Left ventricle myocardium inferior (tissue), 1 donor: ENCODE measurements at places on chromosomes 2 and 18.

GRCh38 chr2:64858541-64859311, 130.5 kb upstream of the SLC1A4 start:
- no peak for DNase-seq

DNA sequence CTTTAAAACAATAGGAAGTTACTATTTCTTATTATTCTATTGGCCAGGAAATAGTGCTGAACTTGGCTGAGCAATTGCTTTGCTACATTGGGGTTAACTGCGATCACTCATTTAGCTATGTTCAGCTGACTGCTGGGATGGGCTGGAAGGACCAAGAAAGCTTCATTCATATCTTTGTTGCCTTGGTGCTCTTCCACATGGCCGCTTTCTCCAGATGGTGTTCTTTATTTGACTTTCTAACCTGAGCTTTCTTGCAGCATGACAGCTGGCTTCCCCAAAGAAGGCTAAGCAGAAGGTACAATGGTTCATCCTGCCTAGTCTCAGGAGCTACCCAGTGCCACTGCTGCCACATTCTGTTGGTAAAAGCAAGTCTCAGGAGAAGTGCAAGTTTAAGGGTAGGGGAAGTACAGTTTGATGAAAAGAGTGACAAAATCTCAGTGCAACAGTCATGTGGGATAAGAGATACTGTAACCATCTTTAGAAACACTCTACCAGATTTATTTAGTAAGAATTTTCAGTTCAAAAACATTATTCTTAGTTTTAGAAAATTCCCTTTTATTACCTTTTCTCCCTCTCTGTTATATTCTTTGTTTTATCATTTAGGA, 180.6 kb upstream of the RBMS1 start:
- no peak for DNase-seq

- DNase-seq, result no peak
Observed at GRCh38 chr2:71631411-71631931, 178.1 kb downstream of the DYSF start.

DNA sequence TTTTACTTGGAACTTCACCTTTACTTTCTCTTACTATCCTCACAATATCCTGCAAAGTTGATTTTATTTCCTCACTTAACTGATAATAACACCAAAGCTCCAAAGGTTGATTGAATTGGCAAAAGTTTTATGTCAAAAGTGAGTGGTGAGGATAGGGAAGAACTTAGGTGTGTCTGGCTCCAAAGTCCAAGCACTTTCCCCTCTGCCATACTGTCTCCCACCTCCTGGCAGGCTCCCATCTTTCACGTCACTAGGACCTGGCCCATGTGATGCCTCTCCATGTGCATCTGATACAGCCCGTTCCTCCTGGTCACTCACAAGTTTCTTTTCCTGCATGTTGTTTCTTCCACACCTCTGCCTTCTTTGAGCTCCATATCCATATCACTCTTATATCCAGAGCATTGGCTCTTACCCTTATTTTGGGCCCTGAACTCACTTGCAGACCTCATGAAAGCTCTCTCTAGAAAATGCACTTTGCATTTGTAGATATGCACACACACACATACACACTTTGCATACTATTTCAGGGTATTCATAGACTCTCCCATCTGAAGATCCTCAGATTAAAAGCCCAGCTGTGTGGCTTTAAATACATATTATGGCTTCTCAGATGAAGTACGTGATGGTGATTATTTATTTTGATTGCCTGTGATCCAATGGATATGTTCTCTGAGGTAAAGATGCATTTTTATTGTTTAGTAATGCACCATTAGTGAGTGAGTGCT, 12.3 kb downstream of the MEP1B start:
- DNase-seq, result no peak

- DNase-seq, result no peak
Observed at GRCh38 chr2:235230821-235231601, 262.8 kb upstream of the AGAP1 start.

GRCh38 chr2:218331745-218332144, 24.9 kb upstream of the CATIP start:
- DNase-seq, result no peak

- DNase-seq, result peak; percentile 63
Observed at GRCh38 chr2:43131051-43131889, 95.1 kb downstream of the ZFP36L2 start.

GRCh38 chr2:118921646-118922045, 20.3 kb upstream of the MARCO start:
- DNase-seq, result no peak

- peak; percentile 53 for DNase-seq
Observed at GRCh38 chr2:239308661-239309397, 92.0 kb downstream of the HDAC4 start.

DNA sequence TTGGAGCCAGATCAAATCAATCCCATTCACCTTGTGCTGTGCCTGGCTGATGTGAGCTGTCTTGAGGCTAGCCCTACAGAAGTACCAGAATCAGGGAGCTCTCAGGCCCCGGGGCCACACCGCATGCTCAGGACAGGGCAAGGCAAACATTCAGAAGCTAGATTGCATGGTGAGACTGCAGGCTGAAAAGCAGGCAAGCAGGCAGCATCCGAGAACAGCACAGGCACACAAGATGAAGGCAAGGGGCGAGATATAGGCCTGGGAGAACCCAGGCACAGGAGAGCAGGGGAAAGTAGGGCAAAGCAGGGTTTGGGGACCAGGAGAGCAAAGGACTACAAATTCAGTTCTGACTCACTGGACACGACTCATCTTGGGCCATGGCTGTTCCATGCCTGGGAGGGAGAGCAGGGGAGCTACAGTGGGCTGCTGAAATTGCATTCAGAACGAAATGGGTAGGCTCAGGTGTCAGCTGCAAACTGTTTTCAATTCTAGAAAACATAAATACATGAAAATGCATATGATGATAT, 59.6 kb downstream of the GALNT14 start:
- no peak for DNase-seq

GRCh38 chr2:128724547-128724946, 405.9 kb upstream of the HS6ST1 start:
- DNase-seq, result no peak

GRCh38 chr2:225091336-225091735, 49.1 kb upstream of the DOCK10 start:
- DNase-seq, result no peak

DNA sequence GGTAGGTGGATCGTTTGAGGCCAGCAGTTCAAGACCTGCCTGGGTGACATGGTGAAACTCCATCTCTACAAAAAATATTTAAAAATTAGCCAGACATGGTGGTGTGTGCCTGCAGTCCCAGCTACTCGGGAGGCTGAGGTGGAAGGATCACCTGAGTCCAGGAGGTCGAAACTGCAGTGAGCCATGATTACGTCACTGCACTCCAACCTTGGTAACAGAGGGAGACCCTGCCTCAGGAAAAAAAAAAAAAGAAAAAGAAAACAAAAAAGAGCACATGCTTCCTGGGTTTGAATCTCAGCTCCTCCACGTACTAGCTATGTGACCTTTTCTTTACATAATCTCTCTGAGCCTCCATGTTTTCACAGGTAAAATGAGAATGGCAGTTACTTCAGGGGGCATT, 107.5 kb upstream of the STPG4 start:
- DNase-seq, result no peak

DNA sequence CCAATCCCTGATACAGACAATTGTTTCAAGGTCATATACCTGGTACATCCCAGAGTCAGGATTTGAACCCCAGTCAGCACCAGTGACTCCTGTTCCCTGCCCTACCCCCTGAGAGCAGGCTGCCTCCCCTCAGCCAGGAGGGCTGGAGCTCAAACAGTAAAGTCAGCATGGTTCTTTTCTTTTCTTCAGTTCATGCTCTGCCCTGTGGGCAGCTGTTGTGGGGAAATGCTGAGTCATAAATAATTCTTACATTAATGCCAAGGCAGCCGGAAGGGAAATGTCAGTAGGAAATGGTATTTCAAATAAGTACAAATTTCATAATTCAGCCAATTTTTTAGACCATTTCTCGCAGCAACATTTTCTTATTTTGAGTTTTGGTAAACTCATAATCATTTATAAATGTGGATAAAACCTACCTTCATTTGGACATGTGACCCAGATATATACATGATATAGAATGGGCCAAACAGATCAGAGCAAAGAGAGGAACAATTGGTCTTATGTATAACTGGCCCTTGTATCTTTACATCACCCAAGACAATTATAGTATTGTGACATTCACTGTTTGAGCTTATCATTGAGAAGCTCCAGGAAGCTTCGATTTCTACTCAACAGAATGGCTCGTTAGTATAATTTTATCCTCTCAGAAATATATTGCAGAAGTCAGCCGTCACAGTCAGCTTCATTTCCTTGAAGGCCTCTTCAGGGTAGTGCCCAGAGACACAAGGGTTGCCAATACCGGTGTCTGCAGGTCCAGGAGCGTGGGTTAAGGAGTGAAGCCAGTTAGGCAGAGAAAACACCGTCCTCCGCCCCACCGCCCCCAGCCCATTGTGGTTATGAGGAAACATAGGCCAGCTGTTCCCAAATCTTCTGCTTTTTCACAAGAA, 28.0 kb upstream of the SCYGR1 start:
- DNase-seq, result peak; percentile 53

DNA sequence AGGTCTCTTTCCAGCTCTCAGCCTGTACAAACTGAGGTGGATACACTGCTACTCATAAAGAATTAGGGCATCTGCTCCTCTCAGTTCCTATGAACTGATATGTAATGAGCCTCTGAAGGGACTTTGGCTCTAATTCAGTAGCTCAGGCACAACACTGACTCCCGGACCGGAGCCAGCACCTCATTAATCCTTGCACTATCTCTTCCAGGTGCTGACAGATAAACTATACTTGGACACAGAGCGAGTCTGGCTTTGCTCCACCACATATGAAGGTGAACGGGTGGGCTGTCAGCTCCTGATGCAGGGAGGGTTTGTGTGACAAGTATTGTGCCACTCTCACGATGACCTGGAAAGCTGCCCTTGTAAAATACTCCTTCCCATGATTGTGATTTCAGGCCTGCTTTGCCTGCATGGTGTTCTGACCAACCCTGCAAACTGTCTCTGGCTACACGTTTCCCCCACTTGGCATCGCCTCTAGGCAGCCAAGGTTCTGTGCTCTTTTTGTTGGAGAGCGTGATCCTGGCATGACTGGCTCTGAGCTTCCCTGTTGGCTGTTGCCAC, 111.6 kb upstream of the LMAN1 start:
- DNase-seq, result peak; percentile 70

DNA sequence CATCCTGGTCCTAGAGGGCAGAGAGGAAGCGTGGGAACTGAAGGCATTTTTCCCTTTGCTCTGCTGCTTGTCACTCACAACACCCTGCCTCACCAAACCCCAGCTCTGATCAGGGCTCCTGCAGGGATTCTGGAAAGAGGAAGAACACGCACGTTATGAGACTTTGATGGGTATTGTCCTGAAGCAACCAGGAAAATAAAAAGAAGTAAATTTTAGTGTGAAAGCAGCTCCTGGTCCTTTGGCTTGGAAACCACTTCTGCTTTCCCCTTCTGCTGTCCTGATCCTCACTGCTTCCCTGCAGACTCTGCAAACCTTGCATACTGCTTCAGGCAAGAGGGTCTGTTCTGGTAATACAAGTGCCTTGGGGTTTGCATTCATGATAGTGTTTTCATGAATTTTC, 164.1 kb downstream of the SLC8A1 start:
- DNase-seq, result no peak

DNA sequence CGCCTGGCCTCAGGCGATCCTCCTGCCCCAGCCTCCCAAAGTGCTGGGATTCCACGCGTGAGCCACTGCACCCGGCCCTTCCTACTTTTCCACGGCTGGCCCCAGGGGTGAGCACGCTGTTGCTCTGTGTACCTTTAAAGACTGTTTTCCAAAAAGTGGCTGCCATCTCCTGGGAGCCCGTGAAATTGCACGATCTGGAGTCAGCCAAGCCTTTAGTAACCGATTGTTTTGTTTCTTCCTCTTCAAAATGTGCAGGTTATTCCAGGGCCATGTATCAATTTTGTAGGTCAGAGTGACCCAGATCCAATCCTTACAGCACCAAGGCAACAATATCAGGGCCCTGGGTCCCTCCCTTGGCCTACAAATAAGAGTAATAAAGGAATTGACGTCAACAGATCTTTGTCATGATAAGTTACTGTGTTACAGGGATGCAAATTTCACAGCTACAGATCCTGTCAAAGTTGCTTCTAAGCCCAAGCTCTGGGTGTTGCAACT, 135.6 kb upstream of the ZNF236 start:
- peak; percentile 29 for DNase-seq
